ENCODE measurements at places on chromosomes 2 and 18. TPM values are rescaled to one million over a fixed set of nuclear protein-coding genes. Genes with fewer than 3 reads are reported as not detected.

The C2orf66 gene
- total RNA-seq: 0.28 TPM

The SMAD7 gene
- total RNA-seq: 24.5 TPM

The CXCR1 gene
- total RNA-seq: 0.28 TPM

The TMEM87B gene
- 22.1 TPM for total RNA-seq

The ANKRD30BL gene
- total RNA-seq: not detected

The TLX2 gene
- 0.55 TPM for total RNA-seq

The TXNDC2 gene
- total RNA-seq: not detected

The SERPINB12 gene
- not detected for total RNA-seq

The UGT1A4 gene
- total RNA-seq: not detected

The MOGAT1 gene
- total RNA-seq: not detected

The VWC2L gene
- not detected for total RNA-seq

Data from activated naive CD4-positive, alpha-beta T cell treated with anti-CD3 and anti-CD28 coated beads, Interleukin-2, amount 10 ng/mL, durations not matched to agents 5 hours and 36 hours (primary cell).